Peyer's patch (tissue), 4 donors: ENCODE measurements at places on chromosomes 7 and 10. TPM values are rescaled to one million over a fixed set of nuclear protein-coding genes. Genes with fewer than 3 reads are reported as not detected.

DNA sequence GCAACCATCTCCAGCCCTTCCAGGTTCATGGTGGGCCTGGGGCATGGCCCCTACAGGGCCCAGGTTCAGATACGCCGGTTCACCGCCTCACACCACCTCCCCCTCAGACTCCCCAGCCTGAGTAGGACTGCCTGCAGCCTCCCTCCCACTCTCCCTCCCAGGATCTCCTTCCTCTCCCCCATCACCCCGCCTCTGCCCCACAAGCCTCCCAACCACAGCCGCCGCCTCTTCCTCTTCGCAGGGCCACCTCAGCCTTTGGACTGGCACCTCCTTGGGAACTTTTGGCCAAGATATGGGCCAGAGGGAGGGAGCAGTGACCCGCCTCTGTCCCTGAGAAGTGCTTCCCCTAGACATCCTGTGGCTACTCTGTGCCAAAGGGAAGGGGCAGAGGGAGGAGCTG lies 9.3 kb downstream of the KCNIP2 start:
- no peaks in the 10 kb centered on the region for H3K36me3 ChIP-seq
- no peak overlapping the region for H3K4me3 ChIP-seq
- no peaks in the 10 kb centered on the region for H3K27me3 ChIP-seq
- peaks cover 7% of the 10 kb centered on the region for H3K4me1 ChIP-seq
- DNase-seq, result peak; percentile 54

The PON1 gene
- total RNA-seq, result not detected

GRCh38 chr10:93760490-93760889 lies 2.8 kb downstream of the LGI1 start:
- DNase-seq, result no peak
- no peaks in the 10 kb centered on the region for H3K36me3 ChIP-seq
- H3K27me3 ChIP-seq, result no peaks in the 10 kb centered on the region
- no peaks in the 10 kb centered on the region for H3K4me1 ChIP-seq

DNA sequence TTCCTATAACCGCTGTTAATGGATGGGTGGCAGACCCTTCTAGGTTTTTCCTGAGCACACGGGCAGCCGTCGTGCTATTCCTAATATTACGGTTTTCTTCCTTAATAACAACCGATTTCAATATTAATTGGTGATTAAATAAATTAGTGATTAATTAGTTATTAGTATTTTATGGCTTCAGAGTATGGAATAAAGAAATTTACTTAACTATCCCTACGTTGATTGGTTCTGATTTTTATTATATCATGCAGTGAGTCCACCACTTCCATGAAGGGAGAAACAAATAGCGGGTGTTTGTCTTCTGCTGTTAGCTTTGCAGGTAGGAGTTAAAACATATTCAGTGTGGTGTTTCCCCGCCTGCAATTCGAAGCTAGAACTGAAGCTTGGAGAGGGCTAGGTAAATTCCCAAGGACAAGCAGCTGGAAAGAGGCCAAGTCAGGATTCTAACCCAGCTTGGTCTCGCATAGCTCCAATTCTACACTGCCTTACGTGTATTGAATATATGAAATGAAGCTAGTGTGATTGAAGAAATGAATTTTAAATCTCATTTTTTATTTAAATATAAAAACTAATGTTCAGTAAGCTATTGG lies 928 bp upstream of the CSTF2T start:
- H3K27ac ChIP-seq, result peak overlapping the region; percentile 88
- DNase-seq, result no peak
- H3K4me1 ChIP-seq, result peaks cover 15% of the 10 kb centered on the region

The UNC5B gene
- 31.3 TPM for total RNA-seq

The ASB10 gene
- not detected for total RNA-seq

GRCh38 chr7:17247357-17247756 lies 51.1 kb upstream of the AHR start:
- H3K4me3 ChIP-seq, result no peak overlapping the region
- no peak overlapping the region for H3K27ac ChIP-seq
- H3K27me3 ChIP-seq, result no peaks in the 10 kb centered on the region
- no peaks in the 10 kb centered on the region for H3K4me1 ChIP-seq

DNA sequence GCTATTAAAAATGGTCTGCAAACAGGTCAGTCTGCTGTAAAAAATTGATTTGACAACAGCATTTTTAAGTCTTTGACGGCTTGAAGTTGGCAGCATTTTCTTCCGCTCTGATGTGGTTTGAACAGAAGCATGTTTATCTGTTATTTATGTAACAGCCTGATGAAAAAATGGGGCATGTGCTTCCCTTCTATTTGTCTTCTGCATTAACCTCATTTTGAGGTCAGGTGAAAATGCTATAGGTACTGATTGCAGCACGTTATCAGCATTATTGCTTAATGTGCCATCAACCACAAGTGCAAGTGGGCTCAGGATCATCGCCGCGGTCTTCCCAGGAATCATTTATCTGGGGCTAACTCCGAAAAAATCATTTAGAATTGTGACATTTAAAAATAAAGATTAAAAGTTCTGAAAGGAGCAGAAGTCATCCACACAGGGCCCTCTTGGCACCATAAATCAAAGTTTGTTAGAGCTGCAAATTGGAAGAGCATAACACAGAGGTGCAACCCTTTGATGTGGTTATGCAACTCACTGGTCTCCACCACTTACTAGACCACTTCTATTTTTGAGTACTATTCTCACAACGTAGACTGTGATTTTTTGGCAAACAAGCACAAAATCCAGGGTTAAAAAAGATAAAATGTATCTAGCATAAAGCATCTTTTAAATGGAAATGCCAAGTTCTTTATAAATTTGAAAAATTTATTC lies 307.7 kb downstream of the MDFIC start:
- no peaks in the 10 kb centered on the region for H3K4me1 ChIP-seq
- no peaks in the 10 kb centered on the region for H3K36me3 ChIP-seq
- H3K4me3 ChIP-seq, result no peak overlapping the region
- no peak for DNase-seq
- no peaks in the 10 kb centered on the region for H3K27me3 ChIP-seq
- no peak overlapping the region for H3K27ac ChIP-seq

The PDK4 gene
- total RNA-seq, result 130 TPM

The FAM180A gene
- total RNA-seq, result not detected

DNA sequence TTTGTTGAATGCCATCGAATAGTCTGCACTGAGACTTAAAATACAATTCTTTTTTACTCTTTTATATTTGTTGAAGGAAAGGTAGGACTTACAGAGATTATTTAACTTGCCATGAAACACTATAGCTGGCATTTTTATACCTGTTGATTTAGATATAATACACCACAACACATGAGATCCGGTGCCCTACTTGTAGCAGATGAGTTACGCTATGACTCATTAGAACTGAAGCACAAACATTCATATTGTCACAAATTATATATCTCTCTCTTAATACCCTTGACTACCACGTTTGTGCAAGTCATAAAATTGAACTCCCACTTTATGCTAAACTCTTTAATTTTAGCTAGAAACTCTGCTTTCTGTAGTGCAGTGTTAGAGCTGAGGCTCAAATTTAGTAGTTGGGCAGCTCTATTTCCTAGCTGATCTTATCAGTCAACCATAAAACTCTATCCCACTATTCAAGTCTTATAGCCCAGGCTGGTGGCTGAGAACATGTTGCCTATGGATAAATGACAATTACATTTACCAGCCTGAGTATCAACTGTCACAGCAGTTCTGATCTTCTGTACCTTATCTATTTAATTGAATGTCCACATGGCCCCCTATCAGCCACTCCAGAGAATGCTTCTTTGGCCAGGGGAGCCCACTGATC lies 137.4 kb upstream of the SEMA3D start:
- H3K27ac ChIP-seq, result no peak overlapping the region
- no peaks in the 10 kb centered on the region for H3K36me3 ChIP-seq
- H3K4me1 ChIP-seq, result no peaks in the 10 kb centered on the region
- DNase-seq, result no peak

The PTPRZ1 gene
- not detected for total RNA-seq

GRCh38 chr10:51340845-51341610 lies 266.7 kb downstream of the PRKG1 start:
- no peak overlapping the region for H3K27ac ChIP-seq
- H3K4me1 ChIP-seq, result no peaks in the 10 kb centered on the region
- no peak overlapping the region for H3K4me3 ChIP-seq
- DNase-seq, result no peak

DNA sequence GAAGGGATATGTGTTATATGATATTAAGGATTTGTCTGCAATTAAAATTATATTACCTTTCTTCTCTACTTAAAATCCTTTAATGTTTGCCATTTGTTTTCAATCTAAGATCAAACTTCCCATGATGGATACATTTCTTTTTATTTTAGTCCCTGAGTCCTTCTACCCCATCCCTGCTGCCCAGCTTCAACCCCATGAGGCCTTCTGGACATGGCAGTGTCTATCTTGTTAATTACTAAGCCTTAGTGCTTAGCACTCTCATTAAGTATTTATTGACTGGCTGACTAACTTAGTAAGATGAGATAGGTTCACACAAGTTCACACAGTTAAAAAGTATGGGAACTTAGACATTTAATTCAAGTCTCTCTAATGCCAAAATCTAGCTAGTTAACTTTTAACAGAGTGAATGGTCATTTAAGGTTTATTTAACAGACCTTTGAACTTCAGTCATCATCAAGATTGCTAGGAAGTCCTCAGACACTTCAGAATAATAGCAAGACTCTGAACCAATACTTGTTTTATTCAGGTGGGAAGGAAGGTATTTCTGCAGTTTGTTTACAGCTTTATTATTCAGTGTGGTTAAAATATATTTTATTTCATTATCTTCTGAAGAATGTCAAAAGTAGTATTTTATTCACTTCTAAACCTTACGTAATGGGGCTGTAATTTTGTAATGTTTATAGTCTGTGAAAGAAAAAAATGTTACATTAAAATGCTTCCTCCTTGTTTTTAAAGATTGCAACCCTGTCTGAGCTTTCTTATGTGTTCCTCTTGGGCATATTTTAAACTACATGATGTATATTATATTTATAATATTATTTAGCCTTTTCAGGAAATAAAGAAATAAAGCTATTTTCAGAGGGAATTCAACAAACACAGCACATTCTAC lies 848.9 kb downstream of the REEP3 start:
- no peak for DNase-seq
- no peak overlapping the region for H3K27ac ChIP-seq
- no peaks in the 10 kb centered on the region for H3K4me1 ChIP-seq
- no peak overlapping the region for H3K4me3 ChIP-seq
- H3K27me3 ChIP-seq, result no peaks in the 10 kb centered on the region

DNA sequence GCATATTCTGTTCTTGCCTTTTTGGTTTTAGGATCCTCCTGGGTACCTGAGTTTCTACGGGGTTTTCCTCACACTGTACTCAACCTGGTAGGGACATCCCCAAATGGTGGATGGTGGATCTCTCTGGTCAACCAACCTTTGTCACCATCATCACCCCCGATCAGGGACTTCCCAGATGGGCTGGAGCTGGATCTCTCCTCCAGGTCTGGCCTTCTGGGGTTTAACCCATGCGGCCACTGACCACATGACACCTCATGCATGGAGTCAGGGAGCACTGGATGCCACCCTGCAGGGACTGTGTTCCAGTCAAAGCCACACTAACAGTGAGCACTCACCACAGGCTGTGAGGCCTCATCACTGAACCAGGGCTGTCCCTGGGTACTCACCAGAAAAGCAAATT lies 80.0 kb downstream of the CELF2 start:
- no peak overlapping the region for H3K27ac ChIP-seq
- no peak for DNase-seq
- H3K4me3 ChIP-seq, result no peak overlapping the region
- H3K27me3 ChIP-seq, result no peaks in the 10 kb centered on the region
- no peaks in the 10 kb centered on the region for H3K36me3 ChIP-seq

The BTBD16 gene
- not detected for total RNA-seq

The CACNB2 gene
- total RNA-seq, result 43.7 TPM
